Right renal cortex interstitium (tissue), 3 donors: ENCODE measurements at places on chromosomes 2 and 18. TPM values are rescaled to one million over a fixed set of nuclear protein-coding genes. Genes with fewer than 3 reads are reported as not detected.

HOXD13 gene
- 0.14 TPM for polyA plus RNA-seq

APLF gene
- 3.5 TPM for polyA plus RNA-seq

NUP35 gene
- polyA plus RNA-seq, result 30.2 TPM

DNA sequence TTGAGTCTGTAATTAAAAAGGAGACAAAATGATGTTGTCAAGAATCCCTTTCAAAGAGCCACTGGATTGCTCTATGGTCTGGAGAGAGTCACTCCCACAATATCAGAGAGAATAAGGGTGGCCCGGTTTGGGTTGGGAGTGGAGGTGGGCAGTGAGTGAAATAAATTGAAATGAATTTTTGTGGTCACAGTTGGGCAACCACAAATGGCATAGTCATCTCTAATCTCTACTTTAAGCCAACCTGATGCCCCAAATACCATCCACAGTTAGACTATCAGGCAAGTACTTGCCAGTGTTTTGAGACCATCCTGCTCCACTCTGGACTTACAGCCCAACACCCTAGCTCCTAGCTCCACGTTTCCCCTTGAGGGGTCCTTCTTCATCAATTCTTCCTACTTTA is 559.7 kb downstream of the BCL11A start:
- no peak for DNase-seq

GKN2 gene
- polyA plus RNA-seq, result not detected

- DNase-seq, result no peak
Observed at GRCh38 chr18:44474591-44474990, 206.1 kb upstream of the SETBP1 start.

DNA sequence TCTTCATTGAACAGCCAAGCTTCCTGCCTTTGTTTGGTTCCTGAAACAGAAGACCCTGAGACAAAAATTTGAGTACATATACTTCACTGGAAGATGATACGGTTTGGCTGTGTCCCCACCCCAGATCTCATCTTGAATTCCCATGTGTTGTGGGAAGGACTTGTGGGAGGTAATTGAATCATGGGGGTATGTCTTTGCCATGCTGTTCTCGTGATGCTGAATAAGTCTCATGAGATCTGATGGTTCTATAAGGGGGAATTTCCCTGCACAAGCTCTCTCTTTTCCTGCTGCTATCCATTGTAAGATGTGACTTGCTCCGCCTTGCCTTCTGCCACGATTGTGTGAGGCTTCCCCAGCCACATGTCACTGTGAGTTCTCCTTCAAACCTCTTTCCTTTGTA is 76.5 kb downstream of the BABAM2 start:
- DNase-seq, result no peak

DNA sequence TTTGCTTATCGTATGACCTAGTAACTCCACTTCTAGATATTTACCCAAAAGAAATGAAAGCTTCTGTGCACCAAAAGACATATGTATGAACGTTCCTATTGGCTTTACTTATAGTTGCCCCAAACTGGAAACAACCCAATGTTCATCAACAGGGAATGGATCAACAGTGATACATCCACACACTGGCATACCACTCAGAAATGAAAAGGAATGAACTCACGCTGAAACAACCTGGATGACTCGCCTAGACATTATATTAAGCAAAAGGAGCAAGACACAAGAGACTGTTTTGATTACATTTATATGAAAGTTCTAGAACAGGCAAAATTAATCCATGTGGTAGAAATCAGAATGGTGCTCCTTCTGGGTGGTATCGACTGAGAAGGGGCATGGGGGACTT is 18.9 kb downstream of the ADRA2B start:
- no peak for DNase-seq

DNA sequence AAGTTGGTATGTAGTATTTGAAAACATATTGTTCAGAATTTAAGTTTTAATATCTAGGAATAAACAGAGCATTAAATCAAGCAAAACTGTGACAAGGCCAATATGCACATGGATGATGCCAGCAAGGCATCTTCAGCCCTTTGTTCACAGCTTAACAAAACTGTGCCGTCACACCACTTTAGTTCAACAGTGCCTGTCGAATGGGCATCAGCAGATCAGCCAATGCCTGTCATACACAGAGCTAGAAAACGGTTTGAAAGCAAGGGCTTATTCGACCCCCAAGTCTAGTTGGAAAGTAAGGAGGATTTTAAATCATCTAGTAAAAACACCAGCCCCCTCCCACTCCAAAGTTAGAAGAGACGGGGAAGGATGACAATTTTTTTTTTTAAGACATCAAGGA is 16.7 kb downstream of the ZEB2 start:
- DNase-seq, result no peak

GRCh38 chr2:23510471-23510870 is 125.5 kb downstream of the KLHL29 start:
- no peak for DNase-seq

GRCh38 chr2:206915121-206915520 is 24.2 kb upstream of the CPO start:
- no peak for DNase-seq

DNA sequence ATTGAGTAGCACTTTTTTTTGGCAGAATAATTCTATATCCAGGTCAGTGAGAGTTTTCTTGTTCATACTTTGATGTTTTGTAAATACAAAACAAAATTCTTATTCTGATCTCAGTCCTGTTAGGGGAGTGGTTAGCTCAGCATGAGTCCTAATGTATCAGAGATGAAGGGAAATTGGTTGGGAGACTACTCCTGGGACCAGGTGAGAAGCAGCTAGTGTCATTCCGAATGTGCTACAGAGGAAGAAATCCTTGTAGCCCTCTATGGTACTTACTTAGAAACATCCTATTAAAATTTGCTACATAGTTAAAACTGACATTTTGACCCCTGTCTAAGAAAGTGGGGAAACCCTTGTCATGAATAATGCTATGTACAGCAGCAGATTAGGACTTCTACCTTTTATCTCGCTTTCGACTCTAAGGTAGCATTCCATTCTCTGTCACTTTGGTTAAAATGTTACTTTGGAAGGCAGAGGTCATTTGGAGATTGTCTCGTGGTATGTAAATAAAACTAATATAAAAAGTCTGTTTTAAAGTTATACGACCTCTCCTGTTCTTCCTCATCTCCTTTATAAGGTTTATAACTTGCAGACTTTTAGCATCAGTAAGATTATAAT is 65.8 kb downstream of the PARD3B start:
- DNase-seq, result no peak

DNA sequence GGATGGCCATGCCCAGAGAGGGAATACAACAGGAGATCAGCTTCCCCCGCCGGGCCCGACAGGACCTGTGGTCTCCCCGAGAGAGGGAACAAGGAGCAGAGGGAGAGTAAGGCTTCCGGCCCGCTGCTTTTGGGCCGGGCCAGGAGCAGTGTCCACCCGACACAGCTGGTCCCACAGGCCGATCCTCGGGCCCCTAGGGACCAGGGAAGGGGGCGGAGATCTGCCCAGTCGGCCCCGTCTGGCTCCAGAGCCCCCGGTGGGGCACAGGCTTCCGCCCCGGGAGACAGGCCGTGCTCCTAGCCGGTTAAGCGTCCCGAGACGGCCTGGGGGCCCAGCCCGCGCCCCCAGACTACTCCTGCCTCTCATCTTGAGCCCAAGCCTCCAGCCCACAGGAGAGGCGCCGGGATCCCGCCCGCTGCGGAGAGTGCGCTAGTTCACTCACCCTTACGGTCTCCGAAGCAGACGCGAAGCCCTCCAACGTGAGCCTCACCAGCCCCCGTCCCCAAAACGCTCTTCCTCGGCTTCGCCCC is at the start of gene MCFD2:
Gene MCFD2 (minus strand): TSS at position 526 of the 530 bp plus-strand sequence. CDS start 6,635 bp downstream, outside the sequence.
- DNase-seq, result no peak
